Hematopoietic multipotent progenitor cell (in vitro differentiated cells): ENCODE measurements at places on chromosomes 16 and 17.

GRCh38 chr16:56847173-56847910, 17.7 kb upstream of the SLC12A3 start:
- DNase-seq, result no peak

DNA sequence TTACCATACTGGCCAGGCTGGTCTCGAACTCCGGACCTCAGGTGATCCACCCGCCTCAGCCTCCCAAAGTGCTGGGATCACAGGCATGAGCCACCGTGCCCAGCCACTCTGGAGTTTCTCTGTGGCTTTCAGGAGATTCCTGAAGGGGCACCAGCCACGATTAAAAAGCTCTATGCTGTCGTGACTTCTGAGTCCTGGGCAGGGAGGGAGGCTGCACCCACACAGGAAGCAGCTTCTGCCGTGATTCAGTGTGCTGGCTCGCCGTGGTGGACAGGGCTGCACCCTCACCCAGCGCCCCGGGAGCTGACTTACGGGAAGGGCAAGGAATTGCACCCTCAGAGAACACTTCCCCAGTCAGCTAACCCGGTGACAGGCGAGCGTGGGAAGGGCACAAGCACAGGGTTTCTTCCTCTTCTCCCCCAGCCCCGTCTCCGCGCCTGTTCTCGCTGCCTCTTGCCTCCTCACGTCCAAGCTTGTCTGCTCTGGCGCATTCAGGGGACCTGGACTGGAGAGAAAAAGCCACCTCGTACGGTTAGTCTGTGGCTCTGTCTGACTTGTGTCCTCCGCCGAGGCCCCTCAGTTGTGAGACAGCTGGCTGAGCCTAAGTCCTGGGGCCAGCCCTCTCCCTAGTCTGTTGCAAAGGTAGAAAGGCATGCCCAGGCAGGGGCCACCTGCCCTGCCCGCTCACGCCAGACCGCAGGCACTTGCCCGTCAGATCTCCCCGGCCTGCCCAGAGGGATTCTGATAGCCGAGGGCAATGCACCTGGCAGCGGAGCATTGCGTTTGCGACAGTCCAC, 145.0 kb downstream of the SEC14L1 start:
- DNase-seq, result no peak

DNA sequence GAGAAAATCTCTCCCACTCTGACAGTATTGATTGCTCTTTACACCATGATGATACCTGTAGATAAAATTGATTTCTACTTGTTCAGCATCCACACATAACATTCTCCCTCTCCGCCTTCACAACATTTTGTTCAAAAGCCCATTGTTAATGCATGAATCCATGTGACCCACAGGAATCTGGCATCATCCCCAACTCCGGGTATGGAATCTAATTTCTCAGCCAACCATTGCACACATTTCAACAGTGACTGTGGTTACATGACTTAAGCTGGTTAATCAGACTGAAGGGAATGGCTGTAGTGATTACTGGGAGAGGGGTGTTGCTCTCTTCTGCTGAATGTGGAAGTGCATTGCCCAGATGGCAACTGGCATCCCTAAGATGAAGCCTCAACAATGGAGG, 161.4 kb upstream of the C16orf82 start:
- DNase-seq, result no peak

GRCh38 chr16:77300256-77300655, 101.0 kb downstream of the SYCE1L start:
- no peak for DNase-seq
